NCI-H510A (cell line): ENCODE measurements at places on chromosomes 1 and 21.

DNA sequence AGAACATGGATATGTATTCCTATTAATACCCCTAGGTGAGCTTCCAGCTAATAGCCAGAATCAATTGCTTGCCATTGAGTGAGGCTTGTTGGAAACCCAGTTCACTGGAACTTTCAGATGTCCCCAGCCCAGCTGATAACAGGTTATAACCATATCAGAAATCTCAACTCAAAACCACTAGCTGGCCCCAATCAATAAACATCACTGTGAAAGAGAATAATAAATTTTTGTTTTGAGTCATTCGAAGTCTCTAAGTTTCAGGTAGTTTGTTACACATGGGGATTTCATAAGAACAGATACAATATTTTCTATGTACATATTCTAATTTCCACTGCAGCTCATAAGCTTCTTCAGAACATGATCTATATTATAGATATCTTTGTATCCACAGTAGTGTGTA lies 162.9 kb upstream of the SNX7 start:
- DNase-seq = no peak

DNA sequence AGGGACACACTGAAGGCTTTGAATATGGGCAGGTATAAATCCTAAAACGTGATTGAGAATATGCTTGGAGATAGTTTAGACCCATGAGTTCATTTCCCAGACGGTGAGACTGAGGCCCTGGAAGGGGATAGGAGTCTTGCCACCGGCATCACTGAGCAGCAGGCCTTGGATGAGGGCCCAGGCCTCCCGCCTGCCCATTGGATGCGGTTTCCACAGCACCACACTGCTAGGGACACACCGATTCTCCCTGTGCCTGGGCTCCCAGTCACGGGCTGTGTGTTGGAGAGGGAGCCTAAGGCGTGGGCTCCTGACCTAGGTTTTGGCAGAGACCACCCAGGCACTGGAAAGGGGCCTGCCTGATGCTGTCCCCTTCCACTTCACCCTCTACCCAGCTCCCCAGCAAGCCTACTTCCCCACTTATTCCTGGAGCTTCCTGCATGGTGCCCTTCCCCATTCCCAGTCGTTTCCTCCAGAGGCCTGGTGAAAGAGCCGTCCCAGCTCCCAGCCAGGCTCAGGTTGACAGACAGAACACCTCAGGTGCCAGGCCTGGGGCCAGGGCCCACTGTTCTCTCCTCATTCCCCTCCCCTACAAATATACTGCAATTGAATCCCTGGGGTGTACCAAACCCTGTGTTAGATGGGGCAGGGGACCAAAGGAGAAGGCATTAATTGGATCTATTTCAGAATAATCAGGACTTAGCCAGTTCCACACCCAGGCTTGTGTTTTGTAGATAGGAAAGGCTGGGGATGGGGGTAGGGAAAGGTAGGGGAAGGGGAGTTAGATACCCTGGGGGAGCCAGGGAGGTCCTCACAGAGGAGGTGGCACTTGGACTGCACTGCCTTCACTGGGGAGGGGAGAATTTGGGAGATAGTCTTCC lies 3.4 kb downstream of the FOXO6 start:
- DNase-seq = no peak

DNA sequence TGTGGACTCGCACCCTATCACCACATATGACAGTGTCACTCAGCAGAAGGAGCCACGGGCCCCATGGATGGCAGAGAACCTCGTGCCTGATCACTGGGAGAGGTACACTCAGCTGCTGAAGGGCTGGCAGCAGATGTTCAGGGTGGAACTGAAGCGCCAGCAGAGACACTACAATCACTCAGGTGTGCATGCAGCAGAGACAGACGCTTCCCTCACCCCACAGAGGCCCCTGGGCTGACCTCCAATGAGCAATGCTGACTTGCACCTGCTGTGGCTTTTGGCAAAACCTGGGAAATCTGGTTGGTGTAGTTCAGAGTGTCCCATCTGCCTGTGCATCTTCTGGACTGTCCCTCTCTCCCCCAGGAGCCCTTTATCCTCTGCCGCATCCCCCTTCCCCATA lies 51.9 kb downstream of the KIAA1614 start:
- DNase-seq = peak; percentile 67

- no peak for DNase-seq
Measured at GRCh38 chr1:1955621-1956094, 36.6 kb upstream of the TMEM52 start.
